RPMI8226 (cell line): ENCODE measurements at places on chromosomes 2 and 18.

DNA sequence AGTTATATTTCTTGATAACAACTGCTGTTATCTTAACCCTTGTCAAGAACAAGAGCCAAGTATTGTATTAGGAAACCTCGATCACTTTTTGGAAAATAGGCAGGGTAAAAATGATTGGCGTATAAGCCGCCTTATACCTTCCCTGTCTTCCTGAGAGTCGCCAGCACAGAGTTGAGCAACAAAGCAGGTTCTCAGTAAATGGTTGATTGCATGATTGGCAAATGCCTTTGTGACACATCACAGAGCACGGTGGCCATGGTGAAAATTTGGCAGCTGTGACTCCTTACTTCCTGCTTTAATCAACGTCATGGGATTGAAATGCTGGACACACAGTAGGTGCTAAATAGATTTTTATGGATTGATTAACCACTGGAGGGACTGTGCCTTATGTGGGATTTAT is 3.9 kb upstream of the KLHL29 start:
- peak; percentile 41 for DNase-seq

GRCh38 chr2:39008665-39009064 is 112.2 kb downstream of the SOS1 start:
- no peak for DNase-seq

DNA sequence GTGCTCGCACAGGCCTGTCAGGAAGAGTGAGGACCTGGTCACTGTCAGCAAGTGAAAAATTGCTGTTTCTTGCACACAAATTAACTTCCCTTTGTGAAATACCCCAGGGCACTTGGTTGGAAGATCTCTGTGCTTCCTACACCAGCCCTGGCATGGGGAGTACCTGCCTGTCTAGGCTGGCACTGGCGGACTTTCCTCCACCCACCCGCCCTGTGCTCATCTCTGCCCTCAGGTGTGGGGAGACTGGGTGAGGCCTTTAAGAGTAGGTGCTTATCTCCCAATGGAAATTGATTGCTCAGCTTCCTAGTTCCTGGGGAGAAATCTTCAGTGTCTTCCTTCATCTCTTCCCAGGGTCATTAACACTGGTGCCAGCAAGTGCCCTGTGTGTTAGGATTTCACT is 42.1 kb downstream of the IMPA2 start:
- DNase-seq = no peak

DNA sequence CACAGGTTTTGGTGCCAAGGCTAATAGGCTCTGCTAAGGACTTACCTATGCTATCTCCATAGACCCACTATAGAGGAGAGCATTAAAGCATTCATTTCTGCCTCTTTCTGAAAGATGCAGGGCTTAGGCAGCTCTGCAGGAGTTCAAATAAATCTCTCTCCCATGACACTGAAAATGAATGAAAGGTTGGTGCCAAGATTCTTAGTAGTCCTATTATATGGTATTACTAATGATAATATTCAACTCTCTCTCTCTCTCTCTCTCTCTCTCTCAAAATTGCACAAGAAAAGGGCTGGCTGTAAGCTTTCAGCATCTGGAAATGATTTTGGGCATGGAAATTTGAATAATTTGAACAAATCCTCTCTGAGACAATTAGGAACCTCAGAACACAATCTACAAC is 433.7 kb downstream of the MBD2 start:
- no peak for DNase-seq

DNA sequence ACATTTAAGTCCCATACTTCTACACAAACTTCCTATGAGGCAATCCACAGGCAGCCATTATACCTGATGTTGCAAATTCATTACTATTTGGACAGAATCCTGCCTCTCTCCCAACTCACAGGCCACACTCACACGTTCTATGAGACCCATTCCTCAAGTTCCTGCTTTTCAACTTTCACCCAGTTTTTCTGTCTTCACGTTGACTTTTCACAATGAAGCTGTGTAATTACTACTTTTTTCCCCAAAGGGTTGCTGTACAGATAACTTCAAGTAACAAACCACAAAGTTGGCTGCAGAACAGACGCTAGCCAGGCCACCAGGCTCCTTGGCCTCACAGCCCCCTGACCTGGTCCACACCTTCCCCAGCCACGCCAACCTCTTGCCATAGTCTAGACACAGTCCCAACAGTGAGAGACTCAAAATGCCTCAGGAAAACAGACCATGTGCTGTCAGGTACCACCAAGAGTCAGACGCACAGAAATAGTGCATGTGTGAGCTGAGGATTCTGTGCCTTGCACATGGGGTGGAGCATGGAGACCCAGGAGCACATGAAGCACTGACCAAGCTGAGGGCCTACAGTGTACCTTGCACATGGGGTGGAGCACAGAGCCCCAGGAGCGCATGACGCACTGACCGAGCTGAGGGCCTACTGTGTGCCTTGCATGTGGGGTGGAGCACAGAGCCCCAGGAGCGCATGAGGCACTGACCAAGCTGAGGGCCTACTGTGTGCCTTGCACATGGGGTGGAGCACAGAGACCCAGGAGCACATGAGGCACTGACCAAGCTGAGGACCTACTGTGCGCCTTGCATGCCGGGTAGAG is 61.0 kb downstream of the EIPR1 start:
- no peak for DNase-seq

DNA sequence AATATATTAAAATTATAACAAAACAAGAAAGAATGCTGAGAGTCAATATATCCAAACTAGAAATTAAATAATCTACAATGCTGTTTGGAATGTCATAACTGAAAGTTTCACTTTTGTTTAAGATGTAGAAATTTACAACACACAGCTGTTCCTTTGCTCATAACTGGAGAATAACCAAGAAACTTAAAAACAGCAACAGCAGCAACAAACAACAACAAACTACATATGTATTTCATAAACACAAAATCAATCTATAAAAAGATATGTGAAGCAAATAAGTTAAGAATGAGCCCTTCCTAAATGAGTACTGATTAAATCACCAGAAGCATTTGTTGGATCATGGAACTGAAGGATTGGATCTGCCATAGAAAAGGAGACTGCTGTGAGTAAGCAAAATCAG is 456.5 kb upstream of the ZNF804A start:
- no peak for DNase-seq

GRCh38 chr18:62939926-62940325 is 224.6 kb downstream of the PHLPP1 start:
- DNase-seq = no peak

GRCh38 chr2:121104721-121105141 is 180.3 kb downstream of the TFCP2L1 start:
- no peak for DNase-seq

- no peak for DNase-seq
Measured at GRCh38 chr18:23861805-23862470, 152.6 kb upstream of the TTC39C start.

- DNase-seq = peak; percentile 23
Measured at GRCh38 chr18:10743766-10744165, 217.9 kb downstream of the NAPG start.

DNA sequence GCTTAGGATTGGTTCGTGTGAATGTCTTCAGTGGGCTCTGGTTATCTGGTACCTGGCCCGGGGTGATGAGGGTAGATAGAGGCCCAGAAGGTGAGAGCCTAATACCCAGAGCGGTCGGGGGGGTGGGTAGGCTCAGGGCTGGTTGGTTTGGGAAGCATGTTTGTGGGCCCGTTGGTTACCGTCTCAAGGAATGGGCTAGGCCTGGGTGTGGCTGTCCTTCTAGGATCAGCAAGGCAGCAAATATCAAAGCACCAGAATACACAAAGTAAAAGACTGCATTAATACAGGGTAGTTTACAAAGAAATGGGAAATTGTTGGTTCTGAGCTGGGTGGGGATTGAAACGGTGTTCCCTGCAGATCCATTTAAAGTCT is 6.0 kb upstream of the IL1R2 start:
- DNase-seq = no peak

- no peak for DNase-seq
Measured at GRCh38 chr18:36374262-36374661, 76.7 kb downstream of the FHOD3 start.

GRCh38 chr2:233844064-233844807 is 10.1 kb downstream of the HJURP start:
- no peak for DNase-seq

DNA sequence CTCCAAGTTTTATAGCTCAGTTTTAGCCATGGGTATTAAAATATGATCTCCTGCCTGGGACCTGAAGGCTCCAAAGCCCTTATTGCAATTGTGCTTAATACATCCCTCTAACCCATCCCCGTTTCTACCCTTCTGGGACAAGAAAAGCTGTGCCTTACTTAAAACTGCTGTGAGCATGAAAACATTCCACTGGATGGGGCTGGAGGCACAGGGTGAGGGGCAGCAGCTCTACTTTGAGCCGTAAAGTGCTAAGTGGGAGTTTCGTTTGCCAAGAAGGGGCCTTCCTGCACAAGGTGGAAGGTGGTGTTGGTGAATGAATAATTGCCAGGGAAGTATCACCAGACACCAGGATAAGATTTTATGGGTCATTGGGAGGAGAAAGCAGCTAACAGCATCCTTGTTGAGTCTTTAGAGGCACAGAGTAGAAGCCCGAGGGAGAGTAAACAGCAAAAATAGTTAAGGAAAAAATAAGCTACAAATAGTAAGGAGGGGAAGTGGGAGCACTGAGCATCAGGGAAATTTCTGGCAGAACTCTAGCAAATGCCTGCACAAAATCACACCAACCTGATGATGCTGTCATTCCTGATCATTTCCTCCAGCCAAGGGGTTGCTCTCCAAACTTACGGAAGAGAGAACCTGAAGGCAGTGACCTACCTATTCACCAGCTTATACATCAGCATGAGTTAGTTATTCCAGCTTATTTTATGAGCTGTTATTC is 218.4 kb downstream of the MREG start:
- DNase-seq = no peak

GRCh38 chr18:10923551-10924070 is 225.8 kb downstream of the PIEZO2 start:
- DNase-seq = no peak

DNA sequence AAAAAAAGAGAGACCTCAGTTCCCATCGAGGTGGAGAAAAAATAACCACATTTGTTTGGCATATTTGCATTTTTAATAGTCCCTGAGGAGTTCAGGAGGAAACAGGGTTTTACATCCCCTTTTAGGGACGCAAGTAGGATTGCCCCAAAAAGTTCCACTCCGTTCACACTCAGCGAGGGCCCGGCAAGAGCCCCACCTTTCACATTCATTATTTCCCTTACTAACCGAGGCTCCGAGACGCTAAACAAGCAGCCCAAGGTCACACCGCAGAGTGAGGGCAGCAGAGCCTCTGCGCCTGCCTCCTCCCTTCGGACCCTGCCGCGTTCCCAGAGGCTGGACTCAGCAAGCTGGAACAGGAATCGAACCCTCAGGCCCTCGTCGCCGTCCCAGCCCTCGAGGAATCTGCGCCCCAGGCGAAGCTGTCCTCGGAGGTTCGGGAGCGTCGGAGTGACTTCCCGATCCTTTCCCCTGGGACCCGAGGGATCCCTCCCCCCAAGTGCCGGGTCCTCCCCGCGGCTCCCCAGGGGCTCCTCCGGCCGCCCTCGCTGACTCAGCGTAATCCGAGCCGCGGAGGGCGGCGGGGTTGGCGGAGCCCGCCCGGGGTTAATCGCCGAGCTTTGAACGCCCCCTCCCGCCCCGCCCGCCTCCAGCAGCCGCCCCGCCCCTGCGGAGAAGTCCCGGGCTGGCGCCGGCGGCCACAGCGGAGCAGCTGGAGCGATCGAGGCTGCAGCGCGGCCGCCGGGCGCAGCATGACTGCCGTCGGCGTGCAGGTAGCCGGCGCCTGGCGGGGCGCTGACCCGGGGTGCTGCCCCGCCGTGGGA is at the start of gene TMEM37:
Gene TMEM37 (plus strand): TSS at position 700 of the 821 bp plus-strand sequence. CDS start 50 bp downstream, at position 750.
- DNase-seq = peak; percentile 61

DNA sequence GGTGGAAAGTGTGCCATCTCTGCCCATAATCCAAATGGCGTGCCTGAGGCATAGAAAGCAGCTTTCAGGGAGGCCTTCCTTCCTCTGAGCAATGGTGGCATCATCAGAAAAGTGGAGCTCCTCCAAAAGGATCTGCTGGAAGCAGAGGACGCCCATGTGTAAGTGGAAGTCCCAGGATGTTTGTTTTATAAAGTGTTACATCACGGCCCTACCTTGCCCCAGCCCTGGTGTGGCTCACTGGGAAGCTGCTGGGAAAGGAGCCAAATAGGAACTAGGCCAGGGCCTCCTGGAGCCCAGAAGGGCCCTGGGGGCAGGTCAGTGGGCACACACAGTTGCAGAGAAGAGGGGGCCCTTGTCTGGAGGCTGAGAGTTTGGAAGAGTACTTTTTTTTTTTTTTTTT is 4.2 kb upstream of the ODC1 start:
- peak; percentile 55 for DNase-seq

DNA sequence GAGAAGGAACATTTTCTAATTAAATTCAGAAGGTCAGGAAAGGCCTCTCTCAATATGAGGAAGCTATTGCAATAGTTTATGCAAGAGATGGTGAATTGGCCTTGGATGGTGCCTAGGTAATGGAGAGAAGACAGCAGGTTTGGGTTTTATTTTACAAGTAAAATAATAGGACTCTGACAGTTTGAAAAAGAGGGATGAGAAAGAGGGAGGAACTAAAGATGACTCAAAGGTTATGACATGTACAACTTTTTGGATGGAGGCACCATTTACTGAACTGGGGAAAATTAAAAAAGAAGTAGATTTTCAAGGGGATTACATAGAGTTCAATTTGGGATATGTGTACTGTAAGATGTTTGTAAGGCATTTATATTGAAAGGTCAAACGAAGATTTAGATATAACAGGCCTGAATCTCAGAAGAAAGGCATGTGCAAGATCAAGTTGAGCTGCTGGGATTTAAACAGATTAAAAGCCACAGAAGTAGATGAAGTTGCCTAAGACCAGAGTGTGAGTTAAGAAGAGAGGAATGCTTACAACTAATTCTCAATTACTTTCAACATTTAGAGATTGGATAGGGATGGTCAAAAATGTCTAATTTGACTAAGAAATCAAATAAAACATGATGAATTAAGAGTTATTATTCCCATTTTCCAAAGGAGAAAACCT is 12.3 kb upstream of the ASNSD1 start:
- DNase-seq = no peak

DNA sequence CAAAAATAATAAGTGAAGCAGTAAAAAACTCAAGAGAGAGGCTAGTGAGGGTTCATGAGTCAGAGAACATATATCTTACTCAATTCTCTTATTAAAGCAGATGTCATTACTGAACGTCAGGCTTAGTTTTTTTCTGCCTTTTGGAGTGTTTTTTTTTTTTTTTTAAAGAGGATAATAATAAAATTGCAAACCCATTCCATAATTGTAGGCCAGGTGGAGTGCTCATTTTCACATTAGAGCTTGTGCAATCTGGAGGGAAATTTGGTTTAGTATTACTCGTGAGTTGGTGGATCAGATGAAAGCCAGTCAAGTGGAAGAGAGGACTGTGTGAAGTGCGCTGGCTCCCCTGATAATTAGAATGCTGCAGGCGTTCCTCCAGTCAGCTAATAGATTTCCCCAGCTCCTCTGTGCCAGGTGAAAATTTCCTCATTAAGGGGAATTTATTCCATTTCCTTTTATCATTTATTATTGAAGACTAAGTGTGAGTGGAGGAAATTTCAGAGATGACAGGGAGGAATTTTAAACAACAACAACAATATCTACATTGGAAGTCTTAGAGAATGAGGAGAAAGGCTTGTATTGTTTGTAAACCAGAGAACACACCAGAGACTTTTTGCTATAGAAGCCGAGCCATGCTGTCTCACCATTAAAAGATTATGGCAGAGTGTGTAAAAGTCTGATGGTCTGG is 74.6 kb downstream of the CPS1 start:
- no peak for DNase-seq

- DNase-seq = peak; percentile 59
Measured at GRCh38 chr2:95044601-95045000, 19.1 kb downstream of the MAL start.
